ENCODE measurements at places on chromosomes 4 and X. TPM values are rescaled to one million over a fixed set of nuclear protein-coding genes. Genes with fewer than 3 reads are reported as not detected.

Gene YIPF7
- not detected for total RNA-seq

Gene CT55
- not detected for total RNA-seq

Gene NOX1
- total RNA-seq = not detected

Gene SSX3
- not detected for total RNA-seq

Gene POU4F2
- total RNA-seq = not detected

Gene SPANXN4
- not detected for total RNA-seq

GRCh38 chr4:140611854-140612253 lies 43.1 kb upstream of the UCP1 start:
- DNase-seq = no peak

DNA sequence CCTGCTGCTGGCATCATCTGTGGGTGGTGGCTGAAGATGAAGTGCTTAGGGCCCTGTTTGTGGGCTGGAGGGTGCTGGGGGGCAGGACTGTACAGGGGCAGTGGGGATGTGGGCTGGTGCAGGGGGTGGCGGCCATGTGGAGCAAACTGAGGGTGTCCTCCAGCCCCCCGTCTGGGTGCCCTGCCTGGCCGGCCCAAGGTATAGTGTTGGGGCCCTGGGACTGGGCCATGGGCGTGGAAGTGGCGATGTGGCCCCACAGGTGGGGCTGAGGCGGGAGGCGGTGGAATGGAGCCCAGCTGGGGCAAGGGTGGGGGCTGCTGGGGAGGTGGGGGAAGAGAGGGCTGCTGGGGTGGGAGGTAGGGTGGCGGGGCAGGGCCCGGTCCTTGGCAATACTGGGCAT lies 9.5 kb upstream of the KDM5C start:
- no peak for DNase-seq

GRCh38 chr4:71648448-71648847 lies 135.4 kb downstream of the GC start:
- DNase-seq = peak; percentile 29

- DNase-seq = peak; percentile 86
These were observed 73.9 kb downstream of the VCX3A start for GRCh38 chrX:6460893-6461490.

- no peak for DNase-seq
These were observed 128.9 kb downstream of the REELD1 start for GRCh38 chr4:146343199-146343598.

Measured in renal cortical epithelial cell (primary cell).